ENCODE measurements at places on chromosomes 4 and X. TPM values are rescaled to one million over a fixed set of nuclear protein-coding genes. Genes with fewer than 3 reads are reported as not detected.

PDZD4 gene
- 128 TPM for polyA plus RNA-seq

PPEF1 gene
- polyA plus RNA-seq, result 0.27 TPM

PNMA6A gene
- polyA plus RNA-seq, result 67.2 TPM

JCHAIN gene
- polyA plus RNA-seq, result not detected

TLR1 gene
- polyA plus RNA-seq, result 0.29 TPM

SPATA18 gene
- 3.6 TPM for polyA plus RNA-seq

OPRPN gene
- not detected for polyA plus RNA-seq

NWD2 gene
- 0.20 TPM for polyA plus RNA-seq

GSX2 gene
- 0.19 TPM for polyA plus RNA-seq

PPBP gene
- polyA plus RNA-seq, result 0.54 TPM

CYTL1 gene
- 1.8 TPM for polyA plus RNA-seq

RASSF6 gene
- 18.4 TPM for polyA plus RNA-seq

PLS3 gene
- 18.0 TPM for polyA plus RNA-seq

DGKQ gene
- polyA plus RNA-seq, result 4.4 TPM

ETDB gene
- polyA plus RNA-seq, result not detected

CD38 gene
- 1.1 TPM for polyA plus RNA-seq

CFI gene
- polyA plus RNA-seq, result 2.2 TPM

UCP1 gene
- polyA plus RNA-seq, result not detected

PYURF gene
- 40.8 TPM for polyA plus RNA-seq
